Dermis blood vessel endothelial cell (primary cell): ENCODE measurements at places on chromosomes 7 and 10. TPM values are rescaled to one million over a fixed set of nuclear protein-coding genes. Genes with fewer than 3 reads are reported as not detected.

GRCh38 chr10:17802976-17803375 is 6.2 kb upstream of the MRC1 start:
- DNase-seq = peak; percentile 80

Gene NPY4R
- total RNA-seq = not detected in 2 replicates

DNA sequence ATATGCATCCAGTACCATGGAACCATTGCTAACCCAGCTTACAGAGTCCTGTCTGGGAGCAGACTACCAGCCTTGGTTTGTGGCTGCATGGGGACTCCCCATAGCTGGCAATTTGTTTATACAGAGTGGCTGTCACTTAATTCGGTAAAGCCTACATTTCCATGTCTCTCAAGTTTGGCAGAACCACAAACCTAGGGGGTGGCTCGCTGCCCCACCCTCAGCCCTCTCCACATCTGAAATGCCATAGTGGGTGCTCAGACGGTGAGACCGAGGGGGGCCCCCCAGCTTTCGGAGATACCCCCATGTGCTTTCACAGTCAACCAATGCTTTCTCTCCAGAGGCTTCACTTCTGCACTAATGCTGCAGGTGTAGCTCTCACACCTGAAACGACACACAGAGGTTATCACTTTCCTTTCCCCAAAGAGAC is 75.5 kb upstream of the KAT6B start:
- DNase-seq = no peak

- DNase-seq = peak; percentile 47
These were observed 207.6 kb upstream of the PLXNA4 start for GRCh38 chr7:132783824-132784223.

Gene C7orf57
- total RNA-seq = not detected in 2 replicates

Gene CRYGN
- total RNA-seq = not detected in 2 replicates

Gene IKZF1
- total RNA-seq = 0.17 TPM in 1 of 2 replicates, not detected in the other

GRCh38 chr10:30208330-30208729 is 140.7 kb downstream of the MTPAP start:
- no peak for DNase-seq

GRCh38 chr7:657565-658119 is 68.9 kb upstream of the DNAAF5 start:
- DNase-seq = no peak

GRCh38 chr7:153530441-153530840 is 521.8 kb upstream of the DPP6 start:
- DNase-seq = no peak

Gene ALOX5
- 0.34 and 0.60 TPM in 2 replicates for total RNA-seq

GRCh38 chr7:1296356-1296981 is 63.8 kb downstream of the UNCX start:
- DNase-seq = no peak

Gene MYO1G
- total RNA-seq = 0.09 and 0.17 TPM in 2 replicates

DNA sequence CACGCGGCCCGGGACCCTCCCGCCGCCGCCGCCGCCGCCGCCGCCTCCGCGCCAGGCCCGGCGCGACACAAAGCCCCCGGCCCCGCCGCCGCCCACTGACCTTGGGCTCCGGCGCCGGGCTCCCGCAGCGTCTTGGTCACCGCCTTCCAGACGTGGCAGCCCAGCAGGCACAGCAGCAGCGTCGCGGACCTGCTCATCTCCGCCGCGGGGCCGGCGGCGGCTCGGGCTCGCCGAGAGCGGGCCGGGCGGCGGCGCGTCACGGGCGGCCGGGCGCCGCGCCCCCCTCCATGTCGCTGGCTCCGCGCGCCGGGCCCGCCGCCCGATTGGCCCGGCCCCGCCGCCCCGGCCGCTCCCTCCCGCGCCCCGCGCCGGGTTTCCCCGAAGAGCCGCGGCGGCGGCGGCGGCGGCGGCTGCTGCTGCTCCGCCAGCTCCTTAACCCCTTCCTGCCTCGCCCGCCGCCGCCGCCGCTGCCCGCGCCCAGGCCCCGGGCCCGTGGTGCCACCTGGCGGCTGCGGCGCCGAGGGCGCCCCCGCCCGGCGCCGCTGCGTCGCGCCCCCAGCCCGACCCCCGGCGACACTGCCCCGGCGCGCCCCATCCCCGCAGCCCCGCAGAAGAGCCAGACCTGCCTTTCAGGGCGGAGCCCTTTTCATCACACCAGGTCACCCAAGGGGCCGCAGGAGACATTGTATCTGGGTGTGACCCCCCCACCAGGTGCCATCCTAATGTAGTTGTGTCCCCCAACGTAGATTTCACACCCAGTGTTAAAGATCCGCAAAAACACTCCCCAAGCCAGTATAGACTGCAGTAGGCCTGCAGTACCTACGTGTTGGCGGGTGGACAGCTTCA is at the start of gene FAM171A1:
TSS of gene FAM171A1 (minus strand) at position 434 of the 846 bp plus-strand sequence. CDS start at position 197, 237 bp downstream.
- peak; percentile 76 for DNase-seq

Gene UCN3
- total RNA-seq = not detected in 2 replicates

GRCh38 chr7:20199015-20199737 is 18.0 kb downstream of the MACC1 start:
- DNase-seq = peak; percentile 23

DNA sequence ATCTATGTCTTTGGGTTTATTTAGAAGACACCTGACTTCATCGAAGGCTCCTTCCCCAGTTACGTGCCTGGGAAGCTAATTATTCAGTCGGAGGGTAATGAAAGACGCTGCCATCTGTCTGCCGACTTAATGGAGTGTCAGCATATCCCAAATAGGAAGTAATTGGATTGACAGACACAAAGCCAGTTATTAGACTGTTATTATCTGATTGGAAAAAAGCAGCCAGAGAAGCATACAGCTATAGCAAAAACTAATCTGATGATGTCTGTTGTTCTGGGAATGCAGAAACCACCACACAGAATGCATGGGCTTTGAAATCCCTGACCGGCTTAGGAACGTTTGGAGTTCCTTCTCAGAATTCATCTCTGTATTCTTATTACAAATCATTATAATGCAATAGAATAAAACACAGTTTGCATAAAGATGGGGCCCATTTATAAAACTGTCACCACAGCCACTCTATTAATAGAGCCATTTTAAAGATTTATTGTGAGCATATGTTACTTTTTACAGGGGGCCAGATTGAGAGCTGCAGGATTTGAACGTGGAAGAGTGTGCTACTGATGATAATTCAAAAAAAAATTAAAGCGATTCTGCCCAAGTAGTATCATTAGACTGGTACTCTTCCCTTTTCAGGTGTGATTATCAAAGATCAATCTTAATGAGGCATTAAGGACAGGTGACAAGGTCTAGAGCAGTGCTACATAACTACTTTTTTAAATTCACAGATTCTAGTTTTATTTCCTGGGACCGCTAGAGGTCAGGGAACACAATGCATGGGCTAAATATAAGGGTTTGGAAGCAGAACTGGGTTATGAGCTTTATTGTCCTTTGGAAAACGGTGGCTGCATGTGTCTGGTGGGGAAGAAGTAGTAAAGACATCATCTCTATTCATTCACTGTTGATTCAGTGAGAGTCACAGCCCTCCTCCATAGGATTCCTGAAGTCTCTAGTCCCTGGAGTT is 330.1 kb upstream of the LRGUK start:
- DNase-seq = no peak

Gene CLRN3
- 0.19 TPM in 1 of 2 replicates, not detected in the other for total RNA-seq

DNA sequence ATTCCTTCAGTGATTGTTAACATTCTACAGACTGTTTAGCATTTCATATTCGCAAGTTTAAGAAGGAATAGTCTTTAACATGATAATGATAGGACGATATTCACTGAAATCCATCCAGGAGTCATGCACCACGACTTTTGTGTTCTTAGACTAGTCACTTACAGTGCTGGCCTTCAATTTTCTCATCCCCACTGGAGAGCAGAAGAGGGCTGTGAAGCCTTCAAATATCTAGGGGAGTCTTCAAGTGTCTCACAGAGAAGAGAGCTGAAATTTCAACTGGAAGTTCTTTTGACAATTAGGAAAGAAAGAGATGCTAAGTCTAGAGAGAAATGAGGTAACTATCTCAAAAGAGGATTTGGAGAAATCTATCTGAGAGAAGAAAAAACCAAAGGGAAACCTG is 43.8 kb upstream of the TAS2R16 start:
- no peak for DNase-seq

- DNase-seq = no peak
These were observed 3.4 kb downstream of the PDE6C start for GRCh38 chr10:93615576-93616235.

DNA sequence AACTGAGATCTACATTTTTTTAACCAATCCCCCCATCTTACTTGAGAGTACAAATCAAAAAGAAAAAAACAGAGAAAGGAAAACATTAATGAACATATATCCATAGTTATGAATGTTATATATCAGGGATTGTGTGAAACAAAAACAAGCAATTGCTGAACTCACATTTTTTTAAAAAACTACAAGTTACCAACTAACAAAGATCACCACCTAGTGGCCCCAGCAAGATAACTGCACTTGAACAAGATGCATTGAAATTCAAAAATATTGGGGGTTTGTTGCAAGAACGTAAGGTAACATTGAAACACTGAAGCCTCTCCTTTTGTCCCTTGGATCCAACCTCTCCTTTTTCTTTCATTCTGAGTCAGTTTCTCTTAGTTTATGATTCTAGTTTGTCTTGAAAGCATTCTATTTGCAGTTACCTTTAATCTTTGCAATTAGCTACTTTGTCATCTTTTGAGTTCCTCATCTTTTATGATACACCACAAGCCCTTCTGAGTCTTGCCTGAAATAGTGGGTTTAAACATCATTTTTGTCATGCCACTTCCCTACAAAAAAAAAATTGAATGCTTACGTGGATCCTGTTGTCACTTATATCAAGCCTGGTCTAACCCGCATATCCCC is 87.3 kb upstream of the TES start:
- DNase-seq = peak; percentile 73

Gene GRID2IP
- total RNA-seq = 0.05 TPM in 1 of 2 replicates, not detected in the other

DNA sequence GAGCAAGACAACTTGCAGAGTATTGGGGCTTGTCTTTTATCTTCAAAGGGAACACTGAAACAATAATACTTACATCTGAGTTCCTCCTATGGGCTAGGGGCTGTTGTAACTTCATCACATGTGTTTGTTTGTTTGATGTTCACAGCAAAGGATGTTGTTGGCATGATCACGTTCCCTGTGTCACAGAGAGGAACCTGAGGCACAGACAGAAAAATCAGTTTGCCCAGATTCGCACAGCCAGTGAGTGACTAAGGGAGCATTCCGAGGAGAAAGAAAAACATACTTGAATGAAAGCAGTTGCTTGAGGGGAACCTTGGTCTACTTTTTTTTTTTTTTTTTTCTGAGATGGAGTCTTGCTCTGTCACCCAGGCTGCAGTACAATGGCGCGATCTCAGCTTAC is 87.2 kb upstream of the PFKP start:
- DNase-seq = no peak

Gene SYT15B
- 0.51 and 1.2 TPM in 2 replicates for total RNA-seq

GRCh38 chr7:36387435-36388231 is 2.0 kb upstream of the ANLN start:
- DNase-seq = no peak

Gene C10orf67
- not detected in 2 replicates for total RNA-seq

DNA sequence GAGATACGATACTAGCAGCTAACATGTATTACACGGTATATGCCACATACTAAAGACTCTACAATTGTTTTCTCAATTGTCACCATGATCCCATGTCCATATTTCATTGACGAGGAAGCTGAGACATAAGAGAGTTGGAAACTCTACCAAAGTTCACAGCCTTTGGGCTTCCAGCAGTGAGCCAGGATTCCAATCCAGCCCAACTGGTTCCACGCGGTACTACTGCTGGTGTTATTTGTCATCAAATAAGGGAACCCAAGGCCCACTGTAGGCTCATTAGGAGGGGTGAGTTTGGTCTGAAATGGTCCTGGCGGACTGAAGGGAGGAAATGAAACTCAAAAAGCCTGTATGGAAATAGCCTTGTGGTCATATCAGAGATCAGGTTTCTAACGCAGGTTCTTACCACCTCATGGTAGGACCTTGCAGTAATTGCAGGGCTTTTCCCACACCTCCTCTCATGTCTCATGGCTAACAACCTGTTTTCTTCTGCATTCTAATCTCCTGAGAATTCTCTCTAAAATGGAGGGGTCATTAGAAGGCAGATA is 814.6 kb downstream of the LRMDA start:
- DNase-seq = no peak

Gene ASIC3
- total RNA-seq = 0.42 TPM in 1 of 2 replicates, not detected in the other

DNA sequence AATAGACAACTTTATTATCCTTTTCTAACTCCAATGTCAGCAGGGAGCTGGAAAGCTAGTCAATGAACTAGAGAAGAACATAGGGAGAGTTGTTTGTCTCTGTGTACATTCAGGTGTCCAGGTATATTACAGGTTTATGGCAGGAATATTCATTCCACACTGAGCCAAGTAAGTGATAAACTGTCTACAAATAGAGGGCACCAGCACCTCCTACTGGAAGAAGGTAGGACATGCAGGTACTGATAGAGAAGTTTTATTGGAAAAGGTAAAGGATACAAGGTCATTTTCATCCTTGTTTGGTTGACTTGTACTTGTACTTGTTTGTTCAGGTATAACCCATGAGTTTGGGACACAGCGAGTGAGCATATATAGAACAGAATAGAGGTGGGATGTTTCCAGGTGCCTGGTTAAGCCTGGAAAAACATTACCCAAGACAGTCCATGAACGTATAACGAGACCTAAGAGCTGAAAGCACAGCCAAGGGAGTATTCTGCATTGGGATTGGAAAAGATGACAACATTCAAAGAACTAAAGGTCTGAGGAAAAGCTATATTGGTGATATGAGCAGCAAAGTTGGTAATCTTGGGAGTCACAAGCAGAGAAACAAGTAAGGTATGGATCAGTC is 61.4 kb upstream of the PPP1R3C start:
- peak; percentile 56 for DNase-seq

GRCh38 chr7:157673573-157673972 is 336.8 kb downstream of the DNAJB6 start:
- no peak for DNase-seq

Gene PDE1C
- 0.19 and 1.2 TPM in 2 replicates for total RNA-seq

Gene TMEM176A
- total RNA-seq = not detected in 2 replicates

Gene ZNF775
- total RNA-seq = 8.1 and 9.7 TPM in 2 replicates

Gene PNLIPRP3
- total RNA-seq = under 0.01 TPM in 1 of 2 replicates, not detected in the other
